SJSA1 (cell line): ENCODE measurements at places on chromosomes 7 and 10. TPM values are rescaled to one million over a fixed set of nuclear protein-coding genes. Genes with fewer than 3 reads are reported as not detected.
A peak's percentile ranks its signal among the peaks of the same experiment; 100 is the strongest.

GRCh38 chr7:2566890-2567678, 8.3 kb downstream of the IQCE start:
- no peak for DNase-seq

GRCh38 chr7:87416682-87417587, 58.5 kb downstream of the ABCB4 start:
- DNase-seq: peak; percentile 56

GRCh38 chr7:147659036-147659995, 931.2 kb upstream of the C7orf33 start:
- no peak for DNase-seq

- DNase-seq: no peak
Observed at GRCh38 chr7:77580762-77581350, 43.8 kb downstream of the PTPN12 start.

GPER1 gene
- not detected in 2 replicates for total RNA-seq

ZWINT gene
- 177 and 219 TPM in 2 replicates for total RNA-seq
